HCT116 (cell line): ENCODE measurements at places on chromosomes 5 and 9. TPM values are rescaled to one million over a fixed set of nuclear protein-coding genes. Genes with fewer than 3 reads are reported as not detected.

Gene PDZD2
- total RNA-seq: 0.37 TPM

- H3K36me3 ChIP-seq: no peaks in the 10 kb centered on the region
- no peak for DNase-seq
- no peak overlapping the region for H3K27ac ChIP-seq
- H3K4me1 ChIP-seq: no peaks in the 10 kb centered on the region
- no peaks in the 10 kb centered on the region for H3K27me3 ChIP-seq
Measured at GRCh38 chr5:73747696-73748380, 121.8 kb downstream of the ARHGEF28 start.

- H3K4me3 ChIP-seq: no peak overlapping the region
- H3K4me1 ChIP-seq: peaks cover 8% of the 10 kb centered on the region; the same call in 1 of the 2 replicates
- H3K27me3 ChIP-seq: no peaks in the 10 kb centered on the region
- no peak for DNase-seq
- no peak overlapping the region for H3K27ac ChIP-seq
Measured at GRCh38 chr5:175337680-175338079, 106.3 kb downstream of the DRD1 start.

- H3K4me1 ChIP-seq: peaks cover 5% of the 10 kb centered on the region
- no peak for DNase-seq
- H3K36me3 ChIP-seq: no peaks in the 10 kb centered on the region
- H3K27ac ChIP-seq: no peak overlapping the region
Measured at GRCh38 chr5:131641494-131641893, 6.5 kb upstream of the RAPGEF6 start.

GRCh38 chr5:77272206-77272605 lies 61.7 kb downstream of the PDE8B start:
- H3K4me3 ChIP-seq: no peak overlapping the region
- H3K27me3 ChIP-seq: no peaks in the 10 kb centered on the region
- H3K36me3 ChIP-seq: no peaks in the 10 kb centered on the region
